ENCODE measurements at places on chromosomes 13 and 19.

GRCh38 chr19:13054626-13055212, 47.9 kb downstream of the LYL1 start:
- no peak for DNase-seq

DNA sequence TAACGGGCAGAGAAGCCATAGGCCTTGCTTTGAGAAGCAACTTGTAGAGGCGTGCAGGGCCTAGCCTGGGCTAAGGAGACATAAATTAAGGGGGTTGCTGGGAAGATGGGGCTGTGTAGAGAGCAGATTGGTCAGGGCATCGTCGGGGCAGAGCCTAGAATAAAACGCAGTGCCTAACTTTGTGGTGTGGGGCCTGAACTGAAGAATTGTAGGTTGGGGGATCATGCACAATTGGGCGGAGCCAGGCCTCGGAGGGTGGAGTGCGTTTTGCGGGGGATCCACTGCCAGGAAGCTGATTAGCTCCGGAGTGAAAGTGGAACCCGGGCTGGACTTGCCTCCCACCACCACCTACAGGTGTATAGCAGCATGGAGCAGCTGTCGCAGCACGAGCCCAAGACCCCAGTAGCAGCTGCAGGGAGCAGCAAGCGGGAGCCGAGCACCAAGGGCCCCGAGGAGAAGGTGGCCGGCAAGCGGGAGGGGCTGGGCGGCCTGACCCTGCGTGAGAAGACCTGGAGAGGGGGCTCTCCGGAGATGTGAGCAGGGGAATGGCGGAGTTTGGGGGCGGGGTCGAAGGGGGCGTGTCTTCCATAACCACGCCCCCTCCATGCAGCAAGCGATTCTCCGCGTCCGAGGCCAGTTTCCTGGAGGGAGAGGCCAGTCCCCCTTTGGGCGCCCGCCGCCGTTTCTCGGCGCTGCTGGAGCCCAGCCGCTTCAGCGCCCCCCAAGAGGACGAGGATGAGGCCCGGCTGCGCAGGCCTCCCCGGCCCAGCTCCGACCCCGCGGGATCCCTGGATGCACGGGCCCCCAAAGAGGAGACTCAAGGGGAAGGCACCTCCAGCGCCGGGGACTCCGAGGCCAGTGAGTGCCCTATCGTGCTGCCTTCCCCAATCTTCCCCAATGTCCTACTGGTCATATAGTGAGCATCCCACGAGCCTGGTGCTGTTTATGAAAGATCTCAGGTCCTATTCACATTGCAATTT, 13.8 kb downstream of the DNASE2 start:
- DNase-seq: peak; percentile 76

DNA sequence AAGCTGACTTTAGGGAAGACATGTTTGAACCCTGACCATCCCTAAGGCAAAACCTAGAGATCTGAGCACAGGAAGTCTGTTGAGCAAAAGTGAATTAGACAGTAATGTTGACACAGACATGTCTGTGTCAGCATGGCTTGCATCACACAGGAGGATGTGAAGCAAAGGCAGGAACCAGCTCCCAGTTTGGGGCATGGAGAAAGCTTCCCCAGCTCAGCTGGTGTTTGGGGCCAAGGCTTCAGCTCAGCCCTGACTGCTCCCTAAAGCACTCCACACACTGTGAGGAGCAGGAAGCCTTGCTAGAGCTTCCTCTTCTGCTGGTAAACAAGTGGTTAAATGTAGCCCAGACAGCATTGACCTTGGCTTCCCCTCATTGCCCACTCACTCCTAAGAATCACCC, 153.8 kb upstream of the UBL3 start:
- DNase-seq: no peak

- DNase-seq: no peak
Measured at GRCh38 chr13:59660582-59660981, 503.1 kb downstream of the DIAPH3 start.

DNA sequence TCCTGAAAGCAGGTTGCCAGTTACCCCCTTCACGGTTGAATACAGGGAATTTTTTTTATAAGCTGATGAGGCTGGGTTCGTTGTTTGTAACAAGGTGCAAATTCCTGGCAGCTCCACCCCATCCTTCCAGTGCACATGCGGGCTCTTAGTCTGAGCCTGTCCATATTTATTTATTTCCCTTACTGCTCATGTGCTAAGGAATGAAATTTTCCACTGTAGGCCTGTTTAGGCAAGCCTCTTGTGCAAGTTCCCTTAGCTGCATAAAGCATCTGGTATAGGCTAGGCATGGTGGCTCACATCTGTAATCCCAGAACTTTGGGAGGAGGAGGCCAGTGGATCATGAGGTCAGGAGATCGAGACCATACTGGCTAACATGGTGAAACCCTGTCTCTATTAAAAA, 560.9 kb upstream of the PCDH9 start:
- no peak for DNase-seq

DNA sequence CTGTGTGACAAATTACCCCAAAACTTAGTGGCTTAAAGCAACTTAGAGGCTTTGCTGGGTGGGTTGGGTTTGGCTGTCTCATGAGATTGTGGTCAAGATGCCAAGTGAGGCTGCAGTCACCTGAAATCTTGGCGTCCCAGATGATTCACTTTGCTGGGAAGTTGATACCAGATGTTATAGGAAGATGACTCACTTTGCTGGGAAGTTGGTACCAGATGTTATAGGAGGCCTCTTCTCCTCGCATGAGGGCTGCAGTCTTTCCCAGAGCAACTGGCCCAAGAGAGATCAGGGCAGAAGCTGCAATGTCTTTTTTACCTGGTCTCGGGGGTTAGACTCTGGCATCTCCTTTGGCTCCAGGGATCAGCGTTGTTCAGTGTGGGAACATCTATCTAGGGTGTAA, 16.8 kb downstream of the TEX29 start:
- no peak for DNase-seq

DNA sequence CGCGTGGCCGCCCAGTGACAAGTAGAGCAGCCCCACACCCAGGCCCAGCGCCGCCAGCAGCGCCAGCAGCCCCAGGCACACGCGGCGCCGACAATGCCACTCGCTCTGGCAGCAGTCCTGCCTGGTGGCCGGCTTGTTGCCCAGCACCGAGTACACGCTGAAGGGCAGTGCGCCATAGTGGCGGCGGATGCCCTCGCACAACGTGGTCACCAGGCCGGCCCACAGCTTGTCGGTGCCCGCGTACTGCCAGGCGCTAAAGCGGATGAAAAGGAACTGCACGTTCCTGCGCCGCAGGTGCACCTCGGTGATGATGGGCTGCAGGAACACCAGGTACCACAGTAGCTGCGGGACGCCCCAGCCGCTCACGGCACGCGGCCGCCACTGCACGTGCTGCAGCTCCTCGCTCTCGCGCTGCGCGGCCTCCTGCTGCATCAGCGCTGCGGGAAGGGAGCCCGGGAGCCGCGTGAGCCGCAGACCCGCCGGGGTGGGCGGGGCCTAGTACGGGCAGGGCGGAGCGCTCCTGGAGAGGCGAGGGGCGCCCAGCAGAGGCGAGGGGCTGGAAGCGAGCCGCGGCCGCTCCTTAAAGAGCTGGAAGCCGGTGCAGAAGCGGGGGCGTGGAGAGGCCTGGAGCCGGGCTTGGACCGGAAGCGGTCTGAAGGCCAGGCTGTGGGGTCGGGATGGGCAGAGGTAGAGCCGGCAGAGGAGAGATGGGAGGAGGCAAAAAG, 7.3 kb downstream of the NKPD1 start:
- no peak for DNase-seq

- DNase-seq: no peak
Measured at GRCh38 chr13:76762721-76763120, 123.5 kb downstream of the KCTD12 start.

- no peak for DNase-seq
Measured at GRCh38 chr13:19020988-19021387, 160.6 kb downstream of the TUBA3C start.

- peak; percentile 32 for DNase-seq
Measured at GRCh38 chr19:14333101-14333871, 48.0 kb upstream of the ADGRE5 start.

DNA sequence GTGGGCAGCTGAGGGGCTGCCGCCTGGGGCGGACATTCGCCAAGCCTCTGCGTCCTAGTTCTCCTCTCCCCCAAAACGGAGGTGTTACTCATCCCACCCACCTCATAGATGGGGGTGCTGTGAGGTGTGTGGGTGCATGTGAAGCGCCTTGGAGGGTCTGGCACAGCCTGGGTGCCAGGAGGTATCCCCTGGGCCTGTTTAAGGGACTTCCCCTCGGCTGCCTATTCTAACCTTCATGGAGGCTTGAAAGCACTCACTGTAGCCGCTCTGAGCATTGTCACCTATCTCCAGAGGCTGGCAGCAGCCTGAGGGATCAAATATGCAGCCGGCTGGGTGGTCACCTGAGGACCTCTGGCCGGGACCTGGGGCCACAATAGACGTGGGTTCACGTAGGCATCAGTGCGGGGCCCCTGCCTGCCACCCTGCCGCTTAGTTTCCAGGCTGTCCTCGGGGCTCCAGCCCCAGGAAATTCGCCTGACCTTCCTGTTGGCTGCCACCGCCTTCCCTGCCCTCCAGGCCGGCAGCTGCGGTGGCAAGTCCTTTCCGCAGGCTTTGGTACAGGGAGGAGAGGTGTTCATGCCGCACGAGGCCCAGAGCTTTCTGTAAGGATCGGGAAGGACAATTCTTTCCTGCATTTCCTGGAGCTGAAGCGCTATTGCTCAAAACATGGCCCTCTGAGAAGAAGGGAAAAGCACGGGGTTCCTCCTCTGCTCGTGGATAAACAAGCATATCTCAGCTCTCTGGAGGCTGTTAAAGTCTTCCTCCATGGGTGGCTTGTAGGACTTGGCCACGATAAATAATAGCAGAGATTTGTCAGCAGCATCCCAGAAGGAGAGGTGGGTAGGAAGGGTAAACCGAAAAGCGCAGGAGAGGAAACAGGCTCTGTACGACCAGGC, 4.6 kb downstream of the COL4A2 start:
- no peak for DNase-seq

DNA sequence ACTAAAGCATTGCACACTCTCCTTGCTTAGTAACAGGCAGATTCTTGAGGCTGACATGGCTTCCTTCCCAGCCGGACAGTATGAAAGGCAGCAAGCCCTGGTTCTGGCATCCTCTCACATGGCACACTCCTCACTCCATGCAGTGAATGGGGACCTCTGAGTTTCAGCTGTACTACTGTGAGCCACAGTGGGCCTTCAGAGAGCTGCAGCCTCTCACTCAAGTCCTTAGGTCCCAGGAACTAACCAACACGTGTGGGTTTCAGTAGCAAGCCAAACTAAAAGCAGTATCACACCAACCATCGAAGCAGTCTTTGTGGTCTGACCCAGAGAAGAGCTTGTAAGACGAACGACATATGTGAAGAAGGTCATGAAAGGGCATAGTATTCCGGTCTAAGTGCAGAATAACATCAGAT, 128.2 kb downstream of the TBC1D4 start:
- no peak for DNase-seq

DNA sequence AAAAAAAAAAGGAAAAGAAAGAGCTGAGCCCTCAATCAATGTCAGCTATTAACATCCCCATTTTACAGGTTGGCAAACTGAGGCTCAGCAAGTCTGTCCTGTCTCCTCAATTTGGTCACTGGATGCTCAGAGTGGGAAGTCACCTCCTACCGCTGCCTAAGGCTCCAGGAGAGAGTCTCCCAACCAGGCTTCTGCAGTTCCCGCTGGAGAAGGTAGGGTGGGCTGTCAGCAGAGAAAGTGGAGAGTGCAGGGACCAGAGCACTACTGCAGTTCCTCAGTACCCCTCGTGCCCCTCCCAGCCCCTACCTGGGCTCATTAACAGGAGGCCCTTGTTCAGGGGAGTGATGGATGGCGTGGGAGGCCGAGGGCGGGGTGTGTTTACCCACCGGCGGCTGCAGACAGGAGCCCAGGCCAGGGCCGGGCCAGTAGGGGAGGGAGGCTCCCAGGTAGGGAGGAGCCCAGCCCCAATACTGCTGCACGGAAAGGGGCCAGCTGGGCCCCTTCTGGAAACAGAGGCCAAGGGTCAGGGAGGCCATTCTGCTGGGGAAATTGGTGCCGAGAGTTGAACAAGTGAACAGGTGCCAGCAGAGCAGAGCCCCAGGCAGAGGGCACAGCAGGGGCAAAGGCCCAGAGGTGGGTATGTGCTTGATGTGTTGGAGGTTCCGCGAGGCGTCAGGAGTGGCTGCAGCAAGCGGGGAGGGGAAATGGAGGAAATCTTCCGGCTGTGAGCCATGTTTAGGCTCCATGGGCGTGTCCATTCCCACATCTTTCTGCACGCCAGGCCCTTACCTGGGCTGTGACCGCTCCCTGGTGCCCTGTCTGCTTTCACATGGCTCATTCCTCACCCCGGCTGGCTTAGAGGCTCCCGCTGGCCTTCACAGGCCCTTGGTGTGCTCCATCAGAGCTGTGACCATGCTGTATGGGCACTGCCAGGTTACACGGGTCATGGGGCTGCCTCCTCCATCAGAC, 7.6 kb upstream of the COMP start:
- no peak for DNase-seq

GRCh38 chr19:2237051-2237868, 636 bp downstream of the SF3A2 start:
- no peak for DNase-seq

DNA sequence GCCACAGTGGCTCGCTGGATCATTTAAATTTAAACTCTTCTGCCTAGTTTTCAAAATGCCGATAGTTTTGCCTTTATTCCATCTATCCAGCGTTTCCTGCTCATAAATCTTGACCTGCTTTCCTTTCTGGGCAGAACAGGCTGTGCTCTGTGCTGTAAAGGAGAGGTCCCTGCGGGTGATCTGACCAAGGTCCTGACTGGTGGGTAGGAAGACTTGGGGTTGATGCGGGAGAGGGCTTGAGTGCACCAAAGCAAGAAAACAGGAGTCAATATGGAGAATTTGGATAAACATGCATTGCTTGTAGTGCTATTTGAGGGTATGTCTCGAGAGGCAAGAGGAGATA, 533.6 kb downstream of the MYO16 start:
- DNase-seq: no peak

DNA sequence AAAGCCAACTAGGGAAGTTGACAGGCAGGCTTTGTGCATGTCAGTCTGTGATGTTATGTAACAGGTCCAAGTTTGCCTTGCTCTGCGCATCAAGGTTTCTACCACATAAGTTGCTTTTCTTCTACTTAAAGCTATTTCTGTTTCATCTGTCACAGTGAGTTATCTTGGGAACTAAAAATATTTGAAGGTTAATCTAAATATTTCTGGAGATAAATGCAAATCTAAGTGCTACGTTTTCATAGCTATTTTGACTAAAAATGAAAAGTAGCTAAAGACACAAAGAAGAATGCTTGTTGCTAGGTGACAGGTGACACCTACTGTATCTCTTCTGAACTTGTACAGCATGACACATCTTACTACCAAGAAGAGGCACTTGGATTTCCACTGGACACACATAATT, 135.6 kb downstream of the KLF12 start:
- DNase-seq: no peak

- no peak for DNase-seq
Measured at GRCh38 chr13:41383386-41383785, 72.3 kb downstream of the NAA16 start.
